Activated T-helper 2 cell treated with anti-CD3 and anti-CD28 coated beads, Interferon-gamma antibody, Interleukin-2, Interleukin-4, amounts not matched to agents 10 μg/mL and 5 μg/mL and 100 μg/mL, durations not matched to agents 14 hours and 24 hours and 36 hours (primary cell): ENCODE measurements at places on chromosomes 12 and 14.

DNA sequence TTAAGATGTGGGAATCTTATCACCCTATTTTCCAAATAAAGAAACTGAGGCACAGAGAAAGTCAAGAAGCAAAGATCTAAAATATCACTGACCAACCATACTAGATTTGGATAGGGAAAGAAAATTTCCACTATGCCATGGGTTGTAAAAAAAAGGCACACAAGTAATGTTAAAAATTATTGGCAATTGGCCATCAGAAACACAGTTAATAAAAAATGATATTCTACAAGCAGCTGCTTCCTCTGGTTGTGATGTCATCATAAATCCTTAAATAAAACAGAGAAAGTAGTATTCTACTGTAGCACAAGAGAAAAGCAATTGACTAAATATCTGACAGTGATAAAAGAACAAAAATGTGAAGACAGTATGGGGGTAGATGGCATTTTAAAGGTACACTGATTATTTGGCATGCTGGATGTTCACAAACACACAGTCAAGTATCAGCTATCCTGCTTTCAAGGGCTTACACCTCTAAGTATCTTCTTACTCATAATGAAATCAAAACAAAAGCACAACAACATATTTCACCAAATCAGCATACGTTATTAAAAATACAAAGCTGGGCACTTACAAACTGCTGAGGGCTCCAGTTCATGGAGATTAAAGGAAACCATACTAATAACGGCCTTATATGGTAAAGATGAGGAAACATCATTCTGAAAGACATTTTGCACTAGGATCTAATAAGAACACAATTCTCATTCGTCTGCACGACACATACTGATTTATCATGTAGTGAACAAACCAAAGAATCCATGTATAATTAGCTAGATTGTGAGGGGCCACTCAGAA is 45.7 kb downstream of the CORO1C start:
- DNase-seq = no peak

GRCh38 chr12:6457220-6457945 is 5.5 kb downstream of the TAPBPL start:
- no peak for DNase-seq

DNA sequence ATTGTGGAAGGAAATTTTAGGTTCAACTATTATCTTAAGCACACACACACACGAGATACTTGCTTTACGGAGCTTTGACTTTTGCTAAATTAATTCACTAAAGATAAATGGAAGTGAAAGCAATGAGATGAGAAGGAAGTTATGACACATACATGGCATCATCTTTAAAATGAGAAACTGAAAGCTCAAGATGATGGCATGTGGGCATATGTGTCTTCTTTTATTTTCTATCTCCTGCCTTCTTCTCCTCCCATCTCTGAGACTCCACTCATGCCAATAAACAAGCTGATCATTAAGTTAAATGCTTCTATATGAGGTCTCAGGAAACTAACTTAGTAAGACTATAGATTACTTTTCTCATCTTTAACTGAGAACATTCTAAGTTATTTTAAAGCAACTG is 216.7 kb downstream of the MED13L start:
- DNase-seq = no peak

GRCh38 chr14:30607156-30607780 is 14.9 kb upstream of the SCFD1 start:
- no peak for DNase-seq

DNA sequence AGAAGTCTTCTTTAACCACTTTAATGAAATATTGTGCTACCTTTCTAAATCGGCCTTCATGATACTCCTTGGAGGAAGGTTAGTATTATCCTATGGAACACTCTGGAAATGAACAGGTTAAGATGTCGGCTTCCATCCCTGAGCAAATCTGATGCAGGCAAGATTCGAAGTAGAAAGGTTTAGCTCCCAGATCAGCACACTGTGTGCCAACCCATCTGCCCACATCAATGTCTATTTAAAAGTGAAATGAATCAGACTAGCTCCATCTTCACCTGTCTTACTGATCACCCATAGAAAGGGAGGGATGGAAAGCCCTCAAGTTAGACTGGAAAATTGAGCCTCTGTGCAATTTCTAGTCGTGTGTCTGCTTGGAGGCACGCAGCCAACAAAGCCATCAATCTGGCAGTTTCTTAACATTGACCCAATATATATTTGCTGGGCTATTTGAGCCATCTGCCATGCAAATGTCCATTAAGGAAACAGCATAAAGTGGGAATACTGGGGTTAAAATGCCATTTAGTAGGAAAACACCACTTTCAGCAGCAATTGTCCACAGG is 506.1 kb downstream of the RMST start:
- no peak for DNase-seq

GRCh38 chr12:39144613-39145061 is 239.2 kb upstream of the CPNE8 start:
- no peak for DNase-seq

GRCh38 chr14:54922598-54922997 is 20.0 kb upstream of the GCH1 start:
- no peak for DNase-seq

- no peak for DNase-seq
Observed at GRCh38 chr12:42981379-42981778, 391.8 kb upstream of the PRICKLE1 start.

DNA sequence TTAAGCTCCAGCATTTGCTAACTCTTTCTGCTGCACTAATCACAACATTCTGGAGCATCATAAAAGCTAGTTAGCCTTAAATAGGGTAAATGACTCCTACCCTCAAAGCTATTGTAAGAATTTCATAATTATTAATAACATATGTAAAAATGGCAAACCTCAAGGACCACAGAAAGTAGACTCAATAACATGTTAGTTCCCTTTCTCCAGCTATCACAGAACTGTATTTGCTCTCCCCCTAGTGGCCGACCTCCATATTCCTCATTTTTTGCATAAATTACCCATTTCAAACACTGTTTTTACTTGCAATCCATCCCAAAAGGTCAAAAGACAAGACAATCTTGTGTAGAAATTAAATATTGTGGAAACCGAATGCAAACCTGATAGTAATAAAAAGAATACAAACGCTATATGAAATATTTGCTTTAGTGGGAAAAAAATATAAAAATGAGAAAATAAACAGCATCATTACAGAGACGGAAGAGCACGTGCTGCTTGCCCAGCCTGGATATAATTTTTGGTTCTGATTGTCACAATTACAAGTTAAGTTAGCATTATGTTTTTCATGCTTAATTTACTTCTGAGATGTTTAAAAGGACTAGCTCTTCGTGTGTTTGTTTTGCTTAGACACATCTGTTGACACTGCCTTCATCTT is 97.9 kb downstream of the RERGL start:
- no peak for DNase-seq

DNA sequence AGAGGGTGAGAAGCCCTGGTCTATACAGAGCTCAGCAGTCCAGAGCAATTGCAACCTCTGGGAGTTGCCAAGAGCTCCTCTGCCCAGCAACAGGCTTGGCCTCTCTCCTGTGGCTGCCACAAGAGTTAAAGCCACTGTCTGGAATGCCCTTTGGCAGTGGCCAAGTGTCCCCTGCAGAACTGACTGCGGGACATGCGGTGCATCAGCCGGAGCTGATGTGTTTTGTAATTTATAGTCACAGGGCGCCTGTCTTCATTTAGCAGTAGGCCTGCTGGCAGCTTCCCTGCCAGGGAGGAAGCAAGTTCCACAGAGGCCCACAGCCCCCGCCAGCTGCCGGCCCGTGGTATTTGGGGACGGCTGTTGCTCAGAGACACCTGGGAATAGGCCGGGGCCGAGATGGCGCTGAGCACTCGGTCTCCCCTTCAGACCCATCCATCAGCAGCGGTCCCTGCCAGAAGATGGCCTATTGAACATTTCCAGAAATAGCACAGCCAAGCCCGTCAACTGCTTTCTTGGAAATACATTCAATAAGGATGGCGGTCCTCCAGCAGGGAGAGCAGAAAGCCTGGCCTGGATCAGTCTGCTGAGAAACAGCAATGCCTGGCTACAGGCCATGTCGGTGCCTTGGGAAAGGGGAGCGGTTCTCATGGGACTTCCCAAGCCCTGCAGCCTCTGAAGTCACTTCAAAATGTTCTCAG is 217.4 kb downstream of the CRADD start:
- DNase-seq = no peak
